ENCODE measurements at places on chromosomes 2 and 18.

DNA sequence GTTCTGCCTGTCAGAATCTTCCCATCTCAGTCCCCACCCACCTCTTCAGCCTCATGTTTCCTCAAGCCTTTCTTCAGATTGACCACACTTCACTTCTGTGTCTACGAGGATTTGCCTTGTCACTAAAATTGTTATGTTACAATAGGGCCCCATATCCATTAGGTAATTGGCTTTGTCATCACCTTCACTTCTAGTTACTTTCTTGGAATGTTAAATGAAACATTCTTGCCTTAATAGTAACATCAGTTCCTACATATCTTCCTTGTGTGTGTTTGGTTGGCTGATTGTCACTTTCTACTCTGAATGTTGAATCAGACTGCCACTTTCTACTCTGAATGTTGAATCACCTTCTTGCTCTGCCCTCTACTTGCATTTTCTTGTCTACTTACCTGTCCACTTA, 599.9 kb upstream of the NXPH2 start:
- DNase-seq = no peak

DNA sequence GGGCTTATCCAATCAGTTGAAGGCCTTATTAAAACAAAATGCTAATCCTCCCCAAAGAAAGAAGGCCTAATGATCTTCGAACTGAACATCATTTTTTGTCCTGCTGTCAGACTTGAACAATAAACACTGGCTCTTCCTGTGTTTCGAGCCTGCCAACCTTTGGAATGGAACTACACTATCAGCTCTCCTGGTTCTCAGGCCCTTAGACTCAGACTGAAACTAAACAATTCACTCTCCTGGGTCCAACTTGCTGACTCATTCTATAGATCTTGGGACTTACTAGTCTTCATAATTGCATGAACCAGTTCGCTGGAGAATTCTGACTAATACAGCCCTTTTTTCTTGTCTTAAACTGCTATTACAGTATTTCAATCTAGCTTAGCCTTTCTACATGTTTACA, 235.2 kb downstream of the LNPK start:
- peak; percentile 17 for DNase-seq

DNA sequence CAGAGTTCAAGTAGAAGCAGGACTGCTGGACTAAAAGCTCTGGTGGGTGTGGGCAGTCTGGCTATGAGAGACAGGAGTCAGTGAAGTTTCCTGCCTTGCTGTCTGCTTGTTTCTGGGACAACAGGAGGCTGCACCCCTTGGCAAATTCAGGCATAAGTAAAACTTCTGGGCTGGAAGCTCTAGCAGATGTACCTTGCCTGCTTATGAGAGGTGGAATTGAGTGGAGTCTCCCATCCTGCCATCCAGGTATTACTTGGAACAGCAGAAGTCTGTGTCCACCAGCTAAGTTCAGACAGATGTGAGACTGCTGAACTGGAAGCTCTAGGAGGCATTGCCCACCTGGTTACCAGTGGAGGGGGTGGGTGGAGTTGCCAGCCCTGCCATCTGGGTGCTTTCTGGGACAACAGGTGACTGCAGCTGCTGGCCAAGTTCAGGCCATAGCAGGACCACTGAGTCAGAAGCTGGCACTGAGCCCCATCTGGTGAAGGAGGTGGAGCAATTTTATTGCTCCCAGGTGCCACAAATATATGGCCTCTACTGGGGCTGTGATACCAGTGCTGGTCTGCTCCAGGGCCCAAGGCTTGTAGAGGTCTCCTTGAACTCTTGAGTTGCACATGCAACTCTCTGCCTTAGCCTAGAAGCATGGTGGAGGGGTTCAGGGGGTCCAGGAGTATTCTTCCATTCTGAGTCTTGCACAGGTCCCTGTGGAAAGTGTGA, 199.4 kb upstream of the FN1 start:
- no peak for DNase-seq

DNA sequence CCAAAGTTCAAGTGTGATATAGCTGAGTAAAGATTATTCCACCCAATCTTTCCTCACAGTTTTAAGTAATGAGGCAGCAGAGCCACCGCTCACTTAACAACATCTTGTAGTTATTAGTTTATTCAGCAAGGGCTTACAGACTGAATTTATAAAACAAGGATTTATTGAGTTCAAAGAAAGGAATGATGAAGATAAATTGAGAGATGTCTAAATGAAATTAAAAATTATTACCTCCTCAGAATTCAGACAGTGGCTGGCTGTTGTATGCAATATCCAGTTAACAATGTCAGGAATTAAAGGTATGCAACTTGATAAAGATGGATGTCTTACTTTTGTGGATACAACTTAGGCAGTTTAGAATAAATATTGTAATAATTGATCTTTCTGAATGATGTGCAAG, 927.3 kb upstream of the CDH2 start:
- DNase-seq = no peak

DNA sequence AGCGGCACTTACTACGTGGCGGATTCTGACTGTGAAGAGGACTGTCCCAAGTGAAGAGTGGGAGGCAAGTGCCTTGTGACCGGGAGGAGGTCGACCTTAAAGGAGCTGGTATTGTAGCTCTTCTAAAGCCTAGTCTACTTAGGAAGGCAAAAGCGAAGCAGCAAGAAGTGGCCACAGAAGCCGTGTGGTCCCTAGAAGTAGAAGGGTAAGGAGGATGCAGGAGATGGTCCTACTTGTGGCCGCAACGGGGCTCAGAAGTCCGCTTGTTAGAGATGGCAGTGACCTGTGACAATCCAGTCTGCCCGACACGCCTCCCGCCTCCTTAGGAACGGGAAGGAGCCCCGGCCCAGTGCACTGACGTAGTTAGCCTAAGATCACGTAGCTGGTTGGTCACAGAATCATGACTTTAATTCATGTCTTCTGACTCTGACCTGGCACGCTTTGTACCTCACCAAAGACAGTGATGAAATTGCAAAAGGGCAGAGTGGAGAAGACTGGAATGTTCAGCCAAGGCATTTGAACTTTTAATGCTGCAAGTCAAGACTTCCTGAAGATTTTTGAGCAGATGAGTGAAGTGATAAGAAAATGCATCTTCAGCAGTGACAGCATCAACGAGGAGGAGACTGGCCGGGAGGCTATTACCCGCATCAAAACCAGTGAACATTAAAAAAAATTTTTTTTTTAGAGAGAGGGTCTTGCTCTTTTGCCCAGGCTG, 749 bp upstream of the EIF2AK3 start:
- DNase-seq = peak; percentile 95

DNA sequence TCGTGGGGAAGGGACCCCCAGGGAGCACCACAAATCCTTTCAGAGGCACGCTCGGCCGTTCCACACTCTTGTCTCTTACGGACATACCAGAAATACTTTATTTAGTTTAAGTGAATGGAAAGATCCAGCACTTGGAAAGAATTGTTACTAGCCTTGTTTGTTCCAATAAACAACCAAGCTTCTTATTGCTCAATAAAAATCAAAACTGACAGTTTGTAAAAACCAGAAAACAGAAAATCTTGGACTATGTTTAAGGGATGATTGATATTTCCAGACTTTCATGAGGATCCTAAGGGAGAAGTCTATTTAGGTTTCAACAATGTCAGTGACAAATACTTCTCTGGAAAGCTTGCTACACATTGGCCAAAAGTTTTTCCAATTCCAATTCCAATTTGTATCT, 31.6 kb upstream of the CCBE1 start:
- no peak for DNase-seq

GRCh38 chr2:110873056-110873502, 140.7 kb downstream of the ACOXL start:
- DNase-seq = no peak

DNA sequence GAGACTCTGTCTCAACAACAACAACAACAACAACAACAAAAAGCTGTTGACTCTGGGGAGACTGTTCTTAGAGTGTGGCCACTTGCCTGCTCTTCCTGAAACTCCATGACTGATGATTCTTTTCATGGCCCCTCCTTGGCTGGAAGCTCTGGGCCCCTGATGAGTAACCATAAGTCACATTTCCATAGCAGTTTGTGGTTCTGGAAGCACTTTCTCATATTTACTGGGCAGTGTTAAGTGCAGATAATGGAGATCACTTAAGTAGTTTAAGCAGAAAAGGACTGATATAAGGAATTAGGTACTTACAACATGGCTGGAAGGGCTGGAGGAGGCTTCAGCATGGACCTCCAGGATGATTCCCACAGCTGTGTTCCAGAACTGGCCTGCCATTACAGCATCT, 147.3 kb upstream of the DLX2 start:
- peak; percentile 72 for DNase-seq

DNA sequence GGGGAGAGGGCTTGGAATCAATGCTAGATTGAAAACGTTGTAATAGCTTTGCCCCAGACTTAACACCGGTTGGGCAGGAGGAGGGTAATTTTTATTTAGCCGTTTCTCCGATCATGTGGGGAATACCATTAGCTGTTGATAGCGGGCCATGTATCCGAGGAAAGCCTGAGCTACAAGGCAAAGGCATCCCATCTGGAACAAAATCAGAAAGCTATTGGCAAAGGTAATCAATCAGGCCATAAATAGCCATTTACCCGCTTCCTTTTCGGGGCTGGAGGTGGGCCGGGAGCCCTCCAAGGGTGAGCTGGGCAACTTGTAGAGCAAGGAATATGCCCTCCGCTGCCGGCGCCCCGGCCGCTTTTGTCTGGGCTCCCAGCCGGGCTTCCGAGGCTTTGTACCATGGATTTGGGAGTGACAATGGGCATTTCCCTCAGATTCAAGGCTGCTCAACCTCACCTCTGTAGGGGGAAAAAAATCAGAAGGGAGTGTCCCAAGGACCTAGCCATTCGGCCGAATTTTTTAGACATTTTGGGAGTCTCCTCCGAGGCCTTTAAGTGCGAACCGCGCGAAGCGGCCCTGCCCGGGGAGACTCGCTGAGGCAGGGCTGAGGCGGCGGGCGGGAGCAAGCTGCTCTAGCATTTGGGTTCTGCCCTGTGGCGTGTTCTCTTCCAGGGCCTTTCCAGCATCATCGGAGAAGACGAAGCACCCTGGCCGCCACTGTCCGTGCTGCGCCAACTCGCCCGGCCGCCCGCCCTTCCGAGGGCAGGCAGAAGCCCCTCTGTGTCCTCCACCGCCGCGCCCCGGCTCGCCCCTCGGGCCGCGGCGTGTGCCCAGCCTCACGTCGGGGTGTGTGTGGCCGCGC, 1.1 kb upstream of the HOXD9 start:
- no peak for DNase-seq

DNA sequence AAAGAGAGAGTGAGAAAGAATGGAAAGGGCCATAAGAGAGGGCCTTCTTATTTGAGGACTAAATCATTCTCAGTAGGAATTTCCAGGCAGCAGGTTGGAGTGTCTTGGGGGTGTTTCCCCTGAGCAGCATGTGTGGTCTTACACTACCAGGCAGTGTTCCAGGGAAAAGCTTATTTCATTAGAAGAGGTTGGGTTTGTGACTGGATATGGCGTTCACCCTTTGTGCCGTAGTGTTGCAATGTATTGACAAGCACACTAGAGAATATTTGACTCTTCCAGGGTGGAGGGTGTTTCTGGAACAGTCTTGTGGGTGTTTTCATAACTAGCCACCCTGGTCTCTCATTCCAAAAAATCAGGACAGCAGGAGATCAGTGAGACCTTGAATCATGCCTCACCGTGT, 105.5 kb downstream of the NRP2 start:
- DNase-seq = peak; percentile 34

DNA sequence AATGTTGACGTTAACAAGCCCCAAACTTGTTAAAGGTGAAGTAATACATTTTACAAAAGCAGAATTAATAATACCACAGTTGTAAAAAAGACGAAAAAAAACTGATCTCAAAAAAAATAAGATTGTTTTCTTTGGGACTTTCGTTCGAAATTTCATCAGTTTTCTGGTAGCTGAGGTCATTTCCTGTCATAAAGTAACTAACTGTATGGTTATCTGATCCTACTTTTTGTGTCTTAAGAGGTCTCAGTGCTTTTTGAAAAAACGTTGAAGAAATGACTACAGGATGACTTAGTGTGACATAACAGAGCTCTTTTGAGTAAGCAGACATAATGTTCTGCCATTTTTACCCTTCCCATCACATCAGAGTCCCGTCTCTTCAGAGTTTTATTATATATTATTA, 79.3 kb downstream of the BIRC6 start:
- DNase-seq = no peak

DNA sequence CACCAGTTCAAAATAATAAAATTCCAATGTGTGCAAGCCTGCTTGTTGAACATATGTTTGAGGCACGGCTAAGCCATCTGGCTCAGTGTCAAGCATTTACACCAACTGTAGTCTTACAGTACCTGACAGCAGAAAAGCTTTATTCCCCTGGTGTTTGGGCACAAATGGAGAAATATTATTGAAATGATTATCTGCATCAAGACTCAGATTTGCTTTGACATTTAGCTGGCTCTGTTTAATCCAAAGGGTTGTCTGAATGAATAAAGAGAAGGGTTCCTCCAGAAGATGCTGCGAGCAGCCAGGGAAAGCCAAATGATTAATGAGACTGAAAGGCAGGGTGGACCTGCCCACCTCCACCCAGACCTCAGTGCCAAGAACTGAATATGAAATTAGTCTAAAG, 393.2 kb upstream of the GALNT5 start:
- DNase-seq = no peak

- no peak for DNase-seq
These were observed 149.8 kb downstream of the TWIST2 start for GRCh38 chr2:238997684-238998083.

DNA sequence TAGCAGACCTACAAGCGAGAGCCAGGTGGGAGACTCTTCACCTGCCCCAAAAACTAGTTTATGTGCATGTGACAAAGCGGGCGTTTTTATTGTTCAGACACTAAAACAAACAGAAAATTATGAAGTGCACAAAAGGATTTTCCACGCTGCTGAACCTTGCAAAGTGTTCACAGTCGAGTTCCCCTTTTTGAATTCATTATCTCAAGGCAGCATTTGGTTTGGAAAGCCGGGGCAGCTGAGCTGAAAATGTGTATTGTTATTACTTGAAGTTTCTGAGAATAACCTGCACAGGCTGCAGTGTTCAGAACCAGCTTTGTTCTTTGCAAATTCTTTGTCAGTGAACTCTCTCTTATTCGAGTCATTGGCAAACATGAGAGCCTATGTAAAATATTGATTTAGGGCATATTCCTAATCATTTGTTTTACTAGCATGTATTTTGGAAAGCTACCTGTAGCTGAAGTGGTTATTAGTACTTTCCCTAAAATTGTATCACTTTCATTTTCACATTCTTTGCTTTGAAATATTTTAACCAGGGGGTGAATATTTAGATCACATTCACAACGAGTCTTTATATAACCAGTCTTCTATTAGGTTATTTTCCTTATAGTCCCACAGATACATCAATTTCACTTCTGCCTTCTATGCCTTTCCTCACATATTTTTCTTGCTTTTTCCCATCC, 59.5 kb downstream of the LRRTM1 start:
- no peak for DNase-seq

- DNase-seq = peak; percentile 67
These were observed 60.3 kb upstream of the RPL31 start for GRCh38 chr2:100941646-100942240.

- no peak for DNase-seq
These were observed 483.9 kb upstream of the DDX18 start for GRCh38 chr2:117330641-117331040.

DNA sequence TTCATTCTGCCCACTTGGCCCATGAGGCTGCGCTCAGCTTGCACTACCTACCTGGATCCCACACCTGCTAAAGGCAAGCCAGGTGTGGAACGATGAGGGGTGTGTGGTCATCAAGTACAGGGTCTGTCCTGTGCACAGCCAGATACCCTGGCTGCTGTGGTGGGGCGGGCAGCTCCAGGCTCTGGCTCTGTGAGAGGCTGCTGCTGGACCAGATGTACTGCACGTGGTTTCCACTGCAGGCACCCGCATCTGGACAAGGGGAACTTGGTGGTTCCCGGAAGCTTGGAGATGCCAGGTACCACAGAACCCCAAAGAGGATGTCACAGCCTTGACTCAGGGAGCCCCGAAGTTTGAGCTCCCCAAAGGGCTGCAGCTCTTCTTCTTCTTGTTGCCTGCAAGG, 68.1 kb upstream of the ZNF804A start:
- no peak for DNase-seq

- no peak for DNase-seq
These were observed 22.9 kb upstream of the YWHAQ start for GRCh38 chr2:9653485-9654271.
